ENCODE measurements at places on chromosomes 11 and 22.

GRCh38 chr11:69161117-69161407, 5.3 kb downstream of the SMIM38 start:
- DNase-seq = no peak

DNA sequence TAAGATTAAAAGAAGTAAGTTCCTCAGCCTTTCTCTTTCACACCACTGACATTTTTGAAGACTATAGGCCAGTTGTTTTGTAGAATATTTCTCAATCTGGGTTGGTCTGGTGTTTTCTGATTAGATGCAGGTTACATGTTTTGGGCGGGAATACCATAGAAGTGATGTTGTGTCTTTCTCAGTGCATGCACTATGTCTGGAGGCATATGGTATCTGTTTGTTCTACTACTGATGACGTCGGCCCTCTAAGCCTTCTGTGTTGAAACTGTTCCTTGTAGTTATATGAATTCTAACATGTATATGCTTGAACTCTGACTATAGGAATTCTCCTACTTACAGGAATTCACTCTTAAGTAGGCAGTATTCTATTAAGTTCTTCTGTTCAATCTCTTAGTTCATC, 21.6 kb downstream of the ZFTA start:
- no peak for DNase-seq

DNA sequence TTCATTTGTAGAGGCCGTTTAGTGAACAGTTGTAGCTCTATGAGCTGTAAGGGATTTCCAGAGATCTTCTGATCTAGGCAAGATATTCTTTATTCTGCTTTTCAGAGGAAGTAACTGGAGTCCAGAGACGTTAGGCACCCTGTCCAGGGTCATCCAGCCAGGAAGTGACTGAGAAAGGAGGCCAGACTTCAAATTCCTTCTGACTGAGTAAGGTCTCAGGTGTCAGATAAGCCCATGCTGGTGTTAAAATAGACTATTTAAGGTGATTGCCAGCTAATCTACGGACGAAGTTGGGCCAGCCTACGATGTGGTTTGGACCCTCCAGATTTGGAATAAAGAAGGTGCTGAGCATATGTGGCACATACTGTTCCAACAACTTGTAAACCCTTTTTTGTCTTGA, 54.6 kb downstream of the GRIK4 start:
- no peak for DNase-seq

DNA sequence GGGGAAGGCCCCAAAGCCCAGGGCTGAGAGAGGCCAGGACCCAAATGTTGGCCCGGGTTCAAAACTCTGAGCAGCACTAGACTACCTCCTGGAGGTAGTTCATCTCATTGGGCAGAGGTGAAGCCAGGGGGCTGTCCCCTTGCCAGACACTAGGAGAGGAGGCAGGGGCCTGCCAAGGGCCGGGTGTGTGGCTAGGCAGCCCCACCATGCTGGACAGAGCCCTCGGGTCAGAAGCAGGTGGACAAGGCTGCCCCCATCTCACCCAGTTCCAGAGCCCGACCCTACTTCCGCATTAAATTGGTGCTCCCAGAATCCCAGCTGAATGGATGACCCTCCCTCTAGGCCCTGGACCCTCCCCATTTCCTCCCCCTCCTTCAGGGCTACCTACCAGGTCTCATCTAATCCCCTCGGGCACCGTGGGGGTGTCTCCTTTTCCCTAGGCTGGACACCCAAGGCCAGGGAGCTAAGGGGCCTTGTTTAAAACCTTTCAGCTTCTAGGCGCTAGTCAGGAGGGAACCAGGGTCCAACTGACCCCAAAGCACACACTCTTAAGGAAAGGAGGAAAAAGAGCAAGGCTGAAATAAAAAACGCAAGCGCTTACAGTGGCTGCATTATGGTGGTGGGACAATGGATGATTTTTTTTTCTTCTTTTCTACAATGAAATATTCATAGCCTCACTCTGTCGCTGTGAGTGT, 72.1 kb upstream of the TCF20 start:
- DNase-seq = no peak

DNA sequence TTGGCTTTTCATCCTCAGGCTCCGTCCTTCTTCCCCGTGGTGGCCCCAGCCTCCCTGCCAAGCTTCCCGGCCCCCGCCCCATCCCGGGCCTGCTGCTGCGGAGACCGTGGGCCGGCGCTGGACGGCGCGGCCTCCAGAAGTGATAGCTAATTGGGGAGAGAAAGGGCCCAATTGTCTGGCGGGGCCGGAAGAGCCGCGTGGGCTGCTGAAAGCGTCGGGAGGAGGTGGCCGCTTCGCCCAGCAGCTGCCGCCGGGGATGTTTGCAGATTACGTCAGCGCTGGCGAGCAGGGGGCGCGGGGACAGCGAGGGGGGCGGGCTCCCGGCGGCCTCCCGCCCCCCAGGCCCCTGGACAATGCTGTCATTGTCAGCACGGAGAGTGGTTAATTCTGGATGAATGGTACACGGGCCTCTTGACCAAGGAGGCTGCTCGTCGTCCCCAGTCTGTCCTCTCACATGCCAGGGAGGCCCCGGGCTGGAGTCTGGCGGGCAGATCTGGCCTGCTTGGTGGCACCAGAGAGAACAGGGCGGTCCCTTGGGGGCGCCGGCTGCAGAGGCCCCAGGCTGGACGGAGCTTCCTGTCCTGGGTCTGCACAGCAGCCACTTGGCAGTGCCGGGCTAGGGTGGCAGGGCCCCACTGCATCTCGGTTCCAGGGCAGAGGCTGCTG, 1.6 kb downstream of the SMIM38 start:
- DNase-seq = no peak

GRCh38 chr11:131428853-131429252, 58.4 kb downstream of the NTM start:
- no peak for DNase-seq

DNA sequence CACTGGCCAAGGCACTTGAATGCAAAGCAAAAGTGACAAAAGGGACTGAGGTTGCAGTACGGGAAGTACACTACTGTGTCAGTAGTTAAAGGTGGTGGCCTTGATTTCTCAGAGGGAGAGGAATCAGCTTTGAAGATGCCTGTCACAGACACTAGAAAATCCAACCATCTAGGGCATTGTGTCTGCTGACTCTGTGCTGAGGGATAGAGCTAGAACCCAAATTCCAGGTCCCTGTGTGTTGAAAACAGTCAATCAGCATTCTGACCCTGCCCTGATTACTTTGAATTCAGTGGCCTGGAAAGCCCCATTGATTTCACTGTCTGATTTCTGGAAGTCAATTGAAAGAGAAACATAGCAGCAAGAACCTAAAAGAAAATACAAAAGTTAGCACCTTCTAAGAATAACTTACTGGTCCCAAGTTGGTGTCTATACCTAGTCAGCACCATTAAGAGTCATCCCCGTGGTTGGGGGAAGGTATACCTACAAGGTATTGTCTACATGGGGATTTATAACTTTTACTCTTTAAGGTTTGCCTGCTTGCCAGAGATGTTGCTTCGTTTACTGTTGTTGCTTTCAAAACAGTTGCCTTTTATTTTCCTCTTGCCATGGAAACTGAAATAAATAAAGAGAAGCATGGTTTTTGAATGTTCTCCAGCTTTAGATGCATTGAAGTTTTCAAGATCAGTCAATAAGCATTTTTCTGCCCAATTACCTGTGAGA, 97.3 kb downstream of the PDHX start:
- DNase-seq = no peak

GRCh38 chr11:62125316-62125715, 1.5 kb downstream of the INCENP start:
- DNase-seq = no peak

- DNase-seq = no peak
Measured at GRCh38 chr11:86996953-86997570, 40.7 kb upstream of the TMEM135 start.

- DNase-seq = no peak
Measured at GRCh38 chr22:27996981-27997380, 77.9 kb upstream of the PITPNB start.

Data from cerebellar nuclear complex (tissue), 1 donor.